Neural crest cell (in vitro differentiated cells): ENCODE measurements at places on chromosomes 3 and 15.

- DNase-seq = peak; percentile 63
Measured at GRCh38 chr15:73704869-73705645, 20.9 kb downstream of the CD276 start.

DNA sequence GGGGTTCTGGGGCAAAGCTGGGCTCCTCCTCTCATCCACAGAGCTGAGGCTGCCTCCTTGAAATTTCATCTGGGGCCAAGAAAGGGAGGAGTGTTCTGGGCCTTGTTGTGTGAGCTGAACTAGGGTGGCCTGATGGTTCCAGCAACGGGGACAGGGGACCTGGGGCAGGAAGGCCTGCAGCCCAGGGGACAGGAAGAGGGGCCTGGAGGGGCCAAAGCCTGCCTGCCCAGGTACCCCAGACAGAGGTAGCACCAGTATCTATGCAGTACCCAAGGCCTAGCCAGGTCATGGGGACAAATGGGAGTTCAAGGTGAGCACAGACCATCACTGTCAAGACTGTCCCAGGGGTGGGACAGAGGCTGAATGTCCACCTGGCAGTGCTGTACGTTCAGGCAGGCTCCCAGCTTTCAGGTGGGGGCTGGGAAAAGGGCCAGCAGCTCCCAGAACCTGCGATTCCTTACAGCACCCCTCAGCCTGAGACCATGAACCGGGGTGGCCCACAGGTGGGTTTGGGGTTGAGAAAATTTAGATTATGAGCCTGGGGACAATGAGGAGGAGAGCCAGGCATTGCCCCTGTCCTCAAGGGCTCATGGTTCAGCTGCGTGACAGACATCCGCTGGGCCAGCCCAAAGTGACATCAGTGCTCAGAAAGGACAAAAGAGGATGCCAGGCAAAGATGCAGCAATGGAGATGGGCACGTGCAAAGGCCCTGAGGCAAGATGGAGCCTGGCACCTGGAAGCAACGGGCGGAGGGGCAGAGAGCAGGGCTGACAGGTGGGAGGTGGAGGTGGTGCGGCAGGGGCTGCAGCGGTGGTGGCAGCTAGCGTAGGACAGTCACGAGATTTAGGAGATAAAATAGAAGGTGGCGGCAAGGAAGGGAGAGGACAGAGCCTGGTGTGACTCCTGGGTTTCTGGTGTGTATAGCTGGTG is 28.0 kb downstream of the PSTPIP1 start:
- no peak for DNase-seq

DNA sequence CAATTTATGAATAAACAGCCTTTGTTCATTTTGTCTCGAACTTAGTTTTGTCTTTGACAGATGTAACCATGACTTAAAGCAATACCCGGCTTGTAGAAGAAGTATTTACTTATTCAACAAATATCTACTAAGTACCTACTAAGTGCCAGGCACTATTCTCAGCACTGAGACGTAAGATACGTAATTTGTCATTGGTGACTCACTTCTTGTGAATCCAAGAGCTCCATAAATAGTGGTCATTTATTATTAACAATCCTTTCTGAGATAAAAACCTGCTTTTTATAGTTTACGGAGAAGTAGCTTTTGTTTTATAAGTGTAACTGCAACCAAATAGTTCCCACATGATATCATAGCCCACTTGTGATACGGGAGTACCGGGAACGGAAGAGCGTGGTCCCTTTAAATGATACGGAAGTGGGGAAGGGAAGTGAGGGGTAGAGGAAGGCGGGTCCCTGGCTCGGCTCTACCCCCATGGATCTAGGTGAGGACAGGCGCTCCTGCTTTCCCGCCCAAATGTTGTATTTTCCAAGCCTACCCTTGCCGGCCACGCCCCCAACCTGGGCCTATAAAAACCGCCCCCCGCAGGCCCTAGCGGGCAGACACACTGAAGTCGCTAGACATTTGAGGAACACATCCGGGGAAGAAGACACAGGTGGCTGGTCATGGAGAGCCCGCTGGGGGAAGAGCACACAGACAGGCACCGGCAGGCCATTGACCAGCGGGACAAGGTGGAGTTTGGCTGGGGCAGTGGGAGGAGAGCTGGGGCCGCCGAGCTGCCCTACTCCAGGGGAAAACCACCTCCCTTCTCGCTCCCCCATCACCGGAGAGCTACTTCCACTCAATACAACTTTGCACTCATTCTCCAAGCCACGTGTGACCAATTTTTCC is at the start of gene SAMMSON:
SAMMSON (plus strand) TSS at position 594 of the 888 bp plus-strand sequence.
- DNase-seq = no peak

- DNase-seq = no peak
Measured at GRCh38 chr15:73914145-73914544, 12.1 kb upstream of the LOXL1 start.

DNA sequence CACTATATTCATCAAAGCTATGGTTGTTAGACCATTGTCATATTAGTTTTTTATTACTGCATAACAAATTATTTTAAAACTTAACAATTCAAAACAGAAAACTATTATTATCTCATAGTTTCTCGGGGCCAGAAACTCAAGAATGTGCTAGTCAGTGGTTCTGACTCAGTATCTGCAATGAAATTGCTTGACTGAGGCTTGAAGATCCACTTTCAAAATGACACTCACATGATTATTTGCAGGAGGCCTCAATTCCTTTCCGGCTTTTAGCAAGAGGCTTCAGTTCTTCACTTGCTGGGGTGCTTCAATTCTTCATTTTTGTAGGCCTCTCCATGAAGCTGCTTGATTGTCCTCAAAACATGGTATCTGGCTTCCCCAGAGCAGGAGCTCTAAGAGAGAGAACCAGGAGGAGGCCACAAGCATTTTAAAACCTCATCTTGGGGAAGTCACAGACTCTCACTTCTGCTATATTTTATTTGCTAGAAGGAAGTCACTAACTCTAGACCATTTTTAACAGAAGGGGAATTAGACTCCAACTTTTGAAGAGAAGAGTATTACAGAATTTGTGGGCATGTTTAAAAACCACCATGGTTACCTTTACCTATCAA is 383.7 kb downstream of the MFSD1 start:
- no peak for DNase-seq

DNA sequence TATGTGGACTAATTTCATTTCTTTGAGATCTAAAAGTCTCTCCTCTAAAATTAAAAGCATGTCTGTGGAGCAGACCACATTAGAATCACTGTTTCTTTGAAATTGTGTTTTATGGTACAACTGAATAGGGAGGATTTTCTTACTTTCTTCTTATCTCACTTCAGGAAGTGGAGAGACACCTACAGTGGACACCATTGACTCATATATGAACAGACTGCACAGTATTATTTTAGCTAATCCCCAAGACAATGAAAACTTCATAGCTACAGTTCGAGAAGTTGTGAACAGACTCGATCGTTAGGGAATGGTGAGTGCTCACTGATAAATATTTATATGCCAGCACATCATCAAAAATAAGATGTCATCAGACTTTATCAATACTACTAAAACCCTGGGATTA is 58.3 kb downstream of the HMG20A start:
- DNase-seq = no peak

DNA sequence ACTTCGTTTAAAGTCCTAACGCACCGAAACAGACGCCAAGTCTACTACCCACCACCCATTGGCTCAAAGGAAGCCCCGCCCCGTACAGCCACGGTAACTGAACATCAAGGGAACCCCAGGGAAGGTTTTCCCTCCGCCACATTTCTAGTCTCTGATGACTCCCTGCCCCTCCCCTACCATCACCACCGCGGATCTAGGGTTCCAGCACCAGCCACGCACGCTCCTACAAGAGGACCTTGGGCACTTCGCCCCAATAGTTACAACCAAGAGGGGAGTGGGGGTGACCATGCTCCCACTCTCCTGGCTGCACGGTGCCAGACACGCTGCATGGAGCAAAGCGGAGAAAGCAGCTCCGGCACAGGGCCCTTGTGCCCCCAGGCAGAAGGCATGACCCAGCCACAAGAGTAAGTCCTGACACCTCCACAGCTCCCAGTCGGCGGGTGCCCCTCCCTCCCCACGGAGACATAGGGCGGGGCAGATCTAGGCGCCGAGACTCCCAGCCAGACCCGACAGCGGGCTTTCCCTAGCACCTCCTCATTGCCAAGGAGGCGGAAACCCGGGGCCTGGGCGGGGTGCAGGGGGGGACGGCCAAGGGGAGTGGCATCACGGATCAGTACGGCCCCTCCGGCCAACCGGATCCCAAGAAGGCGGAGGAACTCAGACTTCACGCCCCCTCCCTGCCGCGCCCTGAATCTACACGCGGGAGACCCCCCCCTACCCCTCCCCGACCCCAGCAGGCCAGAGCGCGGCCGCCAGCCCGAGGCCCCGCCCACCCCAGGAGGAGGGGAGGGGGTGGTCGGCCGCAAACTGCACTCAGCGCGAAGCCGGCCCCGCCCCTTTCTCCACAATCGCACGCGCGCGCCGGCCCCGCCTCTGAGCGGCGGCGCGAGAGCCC is 936 bp downstream of the SIN3A start:
- peak; percentile 86 for DNase-seq

DNA sequence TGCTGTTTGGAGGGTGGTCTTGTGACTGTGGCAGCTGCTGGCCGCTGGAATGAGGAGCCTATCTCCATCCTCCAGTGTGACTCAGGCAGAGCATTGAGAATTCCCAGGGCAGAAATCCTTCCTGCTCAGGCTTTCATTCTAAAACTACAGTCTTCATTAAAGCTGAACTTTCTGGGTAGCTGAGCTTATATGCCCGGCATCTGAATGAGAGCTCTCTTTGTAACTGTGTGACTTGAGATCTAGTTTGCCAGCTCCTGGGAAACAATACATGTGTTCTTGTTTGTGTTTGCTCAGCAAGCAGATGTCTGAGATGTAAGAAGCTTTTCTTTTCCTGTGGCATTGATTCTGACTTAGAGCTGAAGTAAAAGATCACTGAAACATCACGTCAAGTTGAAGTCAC is 22.4 kb downstream of the RLBP1 start:
- DNase-seq = peak; percentile 20

- peak; percentile 6 for DNase-seq
Measured at GRCh38 chr15:42457445-42458442, 33.2 kb downstream of the ZNF106 start.

- DNase-seq = no peak
Measured at GRCh38 chr15:83514584-83514983, 67.4 kb downstream of the SH3GL3 start.

DNA sequence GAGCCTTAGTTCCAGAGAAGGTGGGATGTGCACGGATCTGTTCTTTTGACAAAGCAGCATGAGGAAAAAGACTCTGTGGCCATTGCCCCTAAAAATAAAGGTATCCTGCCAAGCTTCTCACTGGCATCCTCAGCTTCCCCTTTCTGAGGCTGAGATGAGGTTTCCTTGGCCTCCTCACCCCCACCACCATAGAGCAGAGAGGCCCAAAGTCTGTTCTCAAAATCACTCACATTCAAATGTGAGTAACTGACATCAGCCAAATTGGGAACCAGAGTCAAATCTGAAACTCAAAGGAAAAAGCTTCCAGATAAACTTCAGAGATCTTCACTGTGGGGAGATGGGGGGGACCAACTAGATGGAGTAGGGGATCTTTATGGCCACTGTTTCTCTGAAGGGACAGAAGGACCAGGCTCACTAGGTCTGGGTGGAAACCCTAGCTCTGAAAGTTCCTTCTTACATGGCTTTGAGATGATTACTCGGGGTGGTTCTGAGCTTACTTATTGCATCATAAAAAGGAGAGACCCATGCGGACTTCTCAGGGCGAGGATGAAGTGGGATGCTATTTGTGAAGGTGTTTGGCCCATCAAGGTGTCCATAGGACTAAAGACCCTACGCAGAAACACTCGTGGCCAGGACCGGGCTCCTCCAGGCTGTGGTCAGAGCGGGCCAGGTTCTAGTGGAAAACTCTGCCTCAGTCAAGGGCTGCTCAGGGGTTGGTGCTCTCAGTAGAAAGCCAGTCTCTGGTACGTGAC is 61.5 kb upstream of the MEF2A start:
- DNase-seq = no peak

DNA sequence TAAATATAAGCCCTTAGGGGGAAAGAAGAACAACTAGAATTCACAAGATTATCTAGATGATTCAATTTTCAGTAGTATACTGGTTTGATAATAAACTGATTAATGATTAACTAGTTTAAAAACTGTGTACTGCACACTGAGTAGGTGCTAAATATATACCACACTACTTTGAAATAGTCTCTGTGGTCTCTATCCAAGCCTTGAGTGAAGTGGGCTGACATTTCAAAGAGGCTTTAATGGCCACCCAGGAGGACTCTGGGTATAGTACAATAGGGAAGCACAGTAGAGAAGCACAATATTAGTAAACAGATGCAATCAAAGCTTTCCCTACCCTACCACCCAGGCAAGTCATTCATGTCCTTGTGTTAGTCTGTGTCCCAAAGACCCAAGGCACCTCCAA is 46.7 kb downstream of the FILIP1L start:
- no peak for DNase-seq

GRCh38 chr15:70264014-70264582 is 166.4 kb upstream of the TLE3 start:
- DNase-seq = peak; percentile 38

DNA sequence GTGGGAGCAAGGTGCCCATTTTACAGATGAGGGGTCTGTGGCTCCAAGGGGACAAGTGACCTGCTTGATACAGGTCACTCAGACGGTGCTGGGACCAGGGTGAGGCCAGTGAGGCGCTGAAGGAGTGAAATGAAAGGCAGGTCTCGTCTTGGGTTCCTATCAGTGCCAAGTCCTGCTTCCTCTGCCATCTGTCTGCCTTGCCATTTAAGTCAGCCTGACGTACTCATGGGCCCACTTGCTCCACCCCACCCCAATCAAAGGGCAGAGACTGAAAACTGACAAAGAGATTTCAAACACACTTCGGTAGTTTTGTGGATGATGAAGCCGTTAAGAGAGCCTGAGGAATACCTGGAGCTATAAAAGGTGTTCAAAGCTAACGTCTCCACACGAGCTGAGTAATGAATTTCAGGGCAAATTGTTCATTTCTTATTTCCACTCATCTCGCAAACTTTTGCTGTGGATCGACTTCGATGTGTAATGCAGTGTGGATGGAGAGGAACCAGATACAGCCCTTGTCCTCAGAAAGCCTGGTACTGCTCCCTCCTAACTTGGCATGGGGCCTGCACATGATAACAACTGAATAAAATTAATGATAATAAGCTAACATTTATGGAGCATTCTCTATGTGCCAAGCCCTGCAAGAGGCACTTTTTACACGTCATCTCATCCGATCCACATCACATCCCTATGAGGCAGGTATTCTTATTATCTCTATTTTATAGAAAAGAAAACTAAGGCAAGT is 36.6 kb downstream of the ATP2B2 start:
- no peak for DNase-seq

- DNase-seq = no peak
Measured at GRCh38 chr3:114582929-114583328, 289.1 kb downstream of the TIGIT start.

GRCh38 chr3:186888569-186888968 is 41.8 kb upstream of the ST6GAL1 start:
- no peak for DNase-seq
